ENCODE measurements at places on chromosomes 16 and 17.

DNA sequence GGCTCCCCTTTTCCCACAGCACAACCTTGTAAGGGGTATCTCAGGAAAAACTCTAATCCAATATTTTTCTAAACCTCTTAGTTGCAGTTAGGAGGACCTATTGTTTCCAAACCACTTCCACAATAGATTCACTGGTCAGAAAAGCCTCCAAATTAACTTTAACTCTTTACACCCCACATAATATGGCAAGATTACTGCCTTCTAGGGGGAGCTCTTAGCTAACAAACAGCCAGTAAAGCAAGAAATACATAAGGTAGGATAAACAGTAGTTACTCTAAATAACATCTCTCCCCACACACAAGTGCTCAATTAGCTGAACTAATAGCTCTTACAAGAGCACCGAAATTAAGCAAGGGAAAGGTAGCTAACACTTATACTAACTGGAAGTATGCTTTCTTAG is 192.1 kb upstream of the KIF2B start:
- no peak for DNase-seq

DNA sequence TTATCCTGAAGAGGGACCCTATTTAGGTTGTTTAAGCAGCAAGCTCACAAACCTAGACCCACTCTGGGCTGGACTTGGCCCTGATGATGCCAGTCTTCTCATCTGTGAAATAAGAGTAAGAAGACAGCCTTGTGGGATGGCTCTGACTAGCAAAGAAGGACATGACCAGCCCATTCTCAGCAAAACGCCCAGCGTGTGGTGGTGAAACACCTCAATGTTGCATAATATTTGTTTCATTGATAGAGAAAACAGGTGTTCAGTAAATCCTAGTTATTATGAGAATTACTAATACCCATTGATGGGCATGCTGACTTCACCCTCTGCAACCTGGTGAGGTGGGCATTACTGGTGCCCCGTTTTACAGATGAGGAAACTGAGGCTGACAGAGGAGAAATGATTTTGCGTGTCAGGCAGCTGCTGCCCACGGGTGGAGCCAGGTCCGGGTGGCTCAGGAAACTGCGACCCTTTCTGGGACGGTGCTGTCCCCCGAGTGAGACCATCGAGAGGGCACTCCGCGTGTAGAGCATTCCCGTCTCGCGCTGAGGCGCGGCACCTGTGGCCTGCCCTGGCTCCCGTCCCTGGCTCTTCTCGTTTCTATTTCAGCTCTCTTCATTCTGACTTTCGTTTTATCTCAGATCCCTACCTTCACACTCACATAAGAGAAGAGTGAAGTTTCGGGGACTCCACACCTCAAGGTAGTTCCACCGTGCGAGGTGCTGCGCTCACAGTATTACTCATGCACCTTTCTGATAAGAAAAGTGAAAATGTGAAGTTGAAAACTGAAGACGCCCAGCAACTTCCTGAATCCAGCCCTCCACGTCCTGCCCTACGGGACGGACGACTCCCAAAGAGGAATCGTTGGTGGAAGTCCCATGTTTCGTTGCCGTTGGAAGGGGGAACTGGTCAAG is 48.5 kb downstream of the IRF8 start:
- peak; percentile 89 for DNase-seq

- no peak for DNase-seq
Observed at GRCh38 chr17:34276826-34277225, 6.8 kb downstream of the CCL7 start.

DNA sequence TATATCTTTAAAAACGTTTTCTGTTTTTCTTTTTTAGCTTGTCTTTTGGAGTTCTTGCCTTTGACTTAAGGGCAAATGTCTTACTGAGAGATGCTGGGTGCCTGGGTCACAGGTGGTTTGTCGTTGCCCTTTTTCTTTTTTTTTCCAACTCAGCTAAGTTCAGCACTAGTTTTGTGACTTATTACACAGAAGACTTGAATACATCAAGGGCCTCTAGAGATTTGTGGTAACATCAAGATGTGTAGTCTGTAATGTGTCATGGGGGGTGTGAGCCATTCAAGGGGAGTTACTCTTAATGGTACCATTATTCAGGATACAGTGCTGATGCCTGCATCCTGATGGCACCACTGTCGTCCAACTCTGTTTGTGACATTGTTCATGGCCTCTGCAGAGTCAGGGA is 95.1 kb downstream of the PRKCA start:
- DNase-seq: no peak

DNA sequence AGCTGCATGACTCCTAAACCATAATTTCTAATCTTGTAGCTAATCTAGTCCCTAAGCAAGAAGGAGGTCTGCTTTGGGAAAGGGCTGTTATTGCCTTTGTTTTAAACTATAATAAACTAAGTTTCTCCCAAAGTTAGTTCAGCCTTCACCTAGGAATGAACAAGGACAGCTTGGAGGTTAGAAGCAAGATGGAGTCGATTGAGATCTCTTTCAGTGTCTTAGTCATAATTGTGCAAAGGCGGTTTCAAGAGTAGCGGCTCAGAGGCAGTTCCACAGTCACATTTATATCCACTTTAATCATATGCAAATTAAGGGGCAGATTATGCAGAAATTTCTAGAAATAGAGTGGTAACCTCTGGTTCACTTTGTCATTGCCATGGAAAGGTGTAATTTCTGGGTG is 17.4 kb downstream of the DRC7 start:
- no peak for DNase-seq

DNA sequence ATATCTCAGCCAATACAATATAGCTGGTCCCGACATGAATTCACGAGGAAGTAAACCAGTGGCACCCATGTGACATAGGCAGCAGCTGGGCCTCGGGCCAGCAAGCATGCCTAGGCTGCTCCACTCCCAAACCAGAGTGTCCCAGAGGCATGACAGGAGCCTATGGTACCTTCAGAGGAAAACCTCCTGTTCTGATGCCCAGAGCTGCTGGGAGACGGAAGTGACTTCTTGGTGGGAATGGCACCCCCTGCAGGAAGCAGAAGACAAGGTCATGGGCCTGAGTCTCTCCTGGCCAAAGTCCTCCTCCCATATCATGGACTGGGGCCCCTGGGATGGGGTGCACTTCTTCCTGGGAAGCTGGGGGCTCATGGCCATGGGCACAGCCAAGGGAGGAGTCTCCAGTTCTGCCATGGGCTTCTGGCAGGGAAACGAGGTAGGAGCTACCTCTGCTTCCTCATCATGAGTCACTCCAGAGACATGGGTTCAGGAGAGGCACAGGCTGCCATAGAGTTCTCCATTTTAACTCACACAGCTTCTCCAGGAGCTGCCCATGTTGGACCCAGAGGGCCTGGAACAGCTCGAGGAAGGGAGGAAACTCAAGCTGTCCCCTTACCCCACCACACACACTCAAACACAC is 13.4 kb downstream of the FBF1 start:
- DNase-seq: peak; percentile 69

DNA sequence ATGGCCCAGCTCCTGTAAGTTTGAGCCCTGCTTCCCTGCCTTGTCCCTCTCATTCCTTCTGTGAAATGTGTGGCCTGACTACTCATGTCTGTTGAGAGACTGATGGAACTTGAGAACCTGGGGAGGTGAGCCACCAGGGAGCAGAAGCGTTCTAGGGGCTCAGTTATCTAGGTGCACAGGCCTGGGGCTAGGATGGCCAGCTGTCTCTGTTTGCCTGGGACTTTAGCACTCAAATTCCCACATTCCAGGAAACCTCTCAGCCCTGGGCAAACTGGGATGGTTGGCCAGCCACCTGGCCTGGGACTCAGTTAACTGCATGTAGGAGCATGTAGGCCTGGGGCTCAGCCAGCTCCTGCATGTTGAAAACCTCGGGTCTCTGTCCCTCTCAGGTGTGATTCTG is 9.3 kb upstream of the EPN3 start:
- no peak for DNase-seq

Measured in GM13976 (cell line).